ENCODE measurements at places on chromosomes 6 and 20. TPM values are rescaled to one million over a fixed set of nuclear protein-coding genes. Genes with fewer than 3 reads are reported as not detected.

The SLC35F1 gene
- 0.09 TPM for total RNA-seq

The HDAC2 gene
- total RNA-seq = 91.7 TPM

DNA sequence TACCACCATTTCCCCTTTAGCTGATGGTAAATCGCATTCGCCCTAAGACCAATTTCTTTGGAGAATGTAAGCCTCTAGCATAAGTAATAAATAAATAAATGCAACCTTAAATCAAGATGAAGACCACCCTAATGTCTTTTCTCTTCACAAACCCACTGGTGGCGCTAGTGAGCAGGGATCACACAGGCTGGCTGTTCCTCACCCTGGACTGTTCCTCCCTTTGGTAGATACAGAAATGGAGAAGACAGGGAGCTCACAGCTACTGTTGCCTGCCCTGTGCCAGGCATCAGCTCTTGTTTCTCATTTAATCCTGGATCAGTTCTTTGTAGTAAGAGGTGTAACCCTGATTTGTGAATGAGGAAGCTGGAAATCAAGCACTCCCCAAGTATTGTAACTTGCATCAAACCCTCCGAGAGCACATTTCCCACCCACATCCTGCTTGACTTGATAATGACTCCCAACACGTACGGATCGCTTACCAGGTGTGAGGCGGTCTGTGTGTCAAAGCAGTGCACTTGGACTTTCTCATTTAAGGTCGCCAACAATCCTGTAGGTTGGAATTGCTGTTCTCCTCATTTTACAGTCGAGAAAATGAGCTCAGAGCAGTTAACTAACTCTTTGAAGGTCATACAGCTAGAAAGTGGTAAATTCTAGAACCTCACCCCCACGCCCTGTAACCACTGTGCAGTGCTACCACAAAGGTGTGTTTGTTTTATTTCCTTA is 236.1 kb downstream of the TSHZ2 start:
- DNase-seq = peak; percentile 58
- no peak overlapping the region for H3K27ac ChIP-seq
- peaks cover 11% of the 10 kb centered on the region for H3K4me1 ChIP-seq
- H3K4me3 ChIP-seq = no peak overlapping the region

DNA sequence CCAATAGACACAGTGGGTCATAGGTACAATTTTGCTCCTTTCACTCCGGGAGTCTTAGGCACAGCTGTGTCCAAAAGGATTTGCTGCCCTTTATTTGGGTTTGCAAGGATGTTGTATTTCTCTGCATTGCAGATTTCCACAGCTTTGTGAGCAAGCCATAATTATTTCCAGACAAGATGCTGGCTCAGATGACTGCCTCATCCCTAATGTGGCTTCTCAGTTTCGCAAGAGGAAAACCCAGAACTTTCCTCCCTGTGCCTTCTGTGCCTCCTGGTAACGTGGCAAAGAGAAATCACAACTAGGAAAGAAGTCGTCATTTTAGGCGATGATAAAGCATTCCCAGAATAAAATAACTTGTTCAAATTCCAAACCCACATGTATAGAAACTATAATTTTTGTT is 33.7 kb downstream of the FAM50B start:
- no peaks in the 10 kb centered on the region for H3K4me1 ChIP-seq
- no peak overlapping the region for H3K4me3 ChIP-seq
- H3K27ac ChIP-seq = no peak overlapping the region
- DNase-seq = no peak
- no peaks in the 10 kb centered on the region for H3K36me3 ChIP-seq

The TSPO2 gene
- not detected for total RNA-seq

GRCh38 chr6:56055081-56055704 is 179.8 kb upstream of the BMP5 start:
- H3K27me3 ChIP-seq = no peaks in the 10 kb centered on the region
- no peaks in the 10 kb centered on the region for H3K36me3 ChIP-seq
- no peak overlapping the region for H3K4me3 ChIP-seq
- no peak overlapping the region for H3K27ac ChIP-seq
- DNase-seq = no peak
- H3K4me1 ChIP-seq = no peaks in the 10 kb centered on the region

The CCDC170 gene
- not detected for total RNA-seq

DNA sequence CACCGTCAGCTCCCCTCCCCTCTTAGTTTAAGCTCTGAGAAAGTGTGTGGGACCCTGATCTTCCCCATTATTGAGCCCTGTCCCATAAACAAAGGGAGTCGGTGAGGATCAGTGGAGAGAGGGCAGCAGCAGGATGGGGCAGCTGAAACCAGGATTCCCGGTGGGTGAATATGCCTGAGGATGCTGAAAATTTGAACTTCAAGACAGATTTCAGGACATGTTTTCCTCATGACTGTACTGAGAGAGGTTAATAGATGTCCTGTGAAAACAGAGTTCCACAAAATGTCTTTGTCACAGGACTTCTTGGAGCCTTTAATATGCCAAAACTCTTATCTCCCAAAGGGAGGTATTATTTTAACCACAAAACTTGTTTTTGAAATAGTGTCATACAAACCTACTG is 53.5 kb upstream of the SLC22A16 start:
- no peak overlapping the region for H3K27ac ChIP-seq
- no peak overlapping the region for H3K4me3 ChIP-seq
- H3K27me3 ChIP-seq = peaks cover 5% of the 10 kb centered on the region
- no peaks in the 10 kb centered on the region for H3K36me3 ChIP-seq

- peaks cover 73% of the 10 kb centered on the region for H3K4me1 ChIP-seq
- DNase-seq = no peak
- no peaks in the 10 kb centered on the region for H3K27me3 ChIP-seq
- no peak overlapping the region for H3K4me3 ChIP-seq
- H3K36me3 ChIP-seq = peaks cover 17% of the 10 kb centered on the region
These were observed 1.4 kb upstream of the MICAL1 start for GRCh38 chr6:109456710-109457561.

DNA sequence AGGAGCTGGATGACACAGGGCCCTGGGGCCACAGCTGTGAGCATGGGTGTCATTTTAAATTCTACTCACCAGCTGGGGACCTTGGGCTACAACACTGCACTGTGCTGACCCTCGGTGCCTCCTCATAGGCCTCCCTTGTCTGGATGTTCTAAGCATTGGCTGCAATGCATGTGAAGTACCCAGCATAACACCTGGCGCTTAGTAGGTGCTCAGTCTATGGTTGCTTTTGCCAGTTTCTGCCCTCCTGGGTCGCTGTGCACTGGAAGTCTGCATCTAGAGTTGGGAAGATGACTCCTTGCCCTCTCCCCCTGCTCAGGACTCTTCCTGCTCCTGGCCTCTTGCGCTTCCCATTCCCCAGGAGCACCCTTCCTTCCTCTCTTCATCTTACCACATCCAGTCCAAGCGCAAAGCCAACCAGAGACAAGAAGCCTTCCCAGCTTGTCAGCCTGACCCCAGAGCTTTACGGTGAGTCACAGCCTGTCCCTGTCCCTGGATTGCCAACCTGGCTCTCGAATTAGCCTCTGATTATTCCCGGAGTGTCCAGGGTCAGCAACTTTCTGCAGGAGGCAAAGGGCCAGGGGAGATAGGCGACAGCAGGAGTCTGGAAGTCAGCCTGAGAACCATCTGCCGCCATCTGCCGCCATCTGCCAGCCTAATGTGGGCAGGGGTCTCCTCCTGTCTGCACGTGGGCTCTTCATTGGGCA is 8.8 kb downstream of the SLC13A3 start:
- no peaks in the 10 kb centered on the region for H3K36me3 ChIP-seq
- H3K4me1 ChIP-seq = no peaks in the 10 kb centered on the region
- H3K27ac ChIP-seq = no peak overlapping the region
- peaks cover 4% of the 10 kb centered on the region for H3K27me3 ChIP-seq

DNA sequence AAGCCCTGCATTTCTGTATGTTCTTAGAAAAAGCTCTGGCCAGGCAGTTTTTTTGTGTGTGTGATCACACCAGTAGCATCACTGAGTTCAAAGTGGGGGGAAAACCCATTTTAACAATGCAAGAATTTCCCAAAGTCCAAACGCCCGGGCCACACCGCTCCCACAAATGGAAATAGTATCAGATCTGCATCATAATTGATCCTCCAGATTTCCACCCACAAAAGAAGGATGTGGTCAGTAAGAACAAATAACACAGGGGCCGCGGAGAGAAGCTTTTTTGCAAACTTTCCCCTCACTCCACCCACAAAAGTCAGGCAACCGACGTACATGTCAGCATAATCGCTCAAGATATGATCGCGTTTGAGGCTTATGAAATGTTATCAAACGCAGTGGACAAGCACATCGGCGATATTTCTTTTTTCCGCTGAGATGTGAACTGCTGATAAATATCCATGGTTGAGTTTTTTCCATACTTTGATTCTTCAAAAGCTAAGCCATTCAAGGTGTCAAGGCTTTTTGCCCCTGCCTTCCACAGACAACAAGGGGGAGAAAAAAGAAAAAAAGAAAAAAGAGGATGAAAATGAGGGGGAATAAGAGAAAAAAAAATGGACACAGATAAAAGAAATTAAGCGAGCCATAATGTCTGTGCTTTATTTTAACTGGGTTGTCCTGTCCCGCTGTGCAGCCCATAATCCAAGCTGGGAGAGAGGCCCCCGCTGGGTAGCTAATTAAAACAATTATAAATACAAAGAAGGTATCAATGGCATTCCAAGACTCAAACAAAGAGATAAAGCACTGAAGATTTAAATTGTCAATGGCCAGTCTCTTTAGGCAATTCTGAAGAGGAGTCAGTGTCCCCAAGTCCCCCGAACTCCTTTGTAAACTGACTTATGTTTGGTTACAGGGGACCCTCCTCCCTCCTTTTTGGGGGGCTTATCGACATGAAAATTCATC is 143.5 kb downstream of the ZFP64 start:
- H3K4me3 ChIP-seq = no peak overlapping the region
- H3K36me3 ChIP-seq = no peaks in the 10 kb centered on the region
- H3K4me1 ChIP-seq = peaks cover 27% of the 10 kb centered on the region
- H3K27ac ChIP-seq = peak overlapping the region; percentile 82

The EYS gene
- not detected for total RNA-seq

DNA sequence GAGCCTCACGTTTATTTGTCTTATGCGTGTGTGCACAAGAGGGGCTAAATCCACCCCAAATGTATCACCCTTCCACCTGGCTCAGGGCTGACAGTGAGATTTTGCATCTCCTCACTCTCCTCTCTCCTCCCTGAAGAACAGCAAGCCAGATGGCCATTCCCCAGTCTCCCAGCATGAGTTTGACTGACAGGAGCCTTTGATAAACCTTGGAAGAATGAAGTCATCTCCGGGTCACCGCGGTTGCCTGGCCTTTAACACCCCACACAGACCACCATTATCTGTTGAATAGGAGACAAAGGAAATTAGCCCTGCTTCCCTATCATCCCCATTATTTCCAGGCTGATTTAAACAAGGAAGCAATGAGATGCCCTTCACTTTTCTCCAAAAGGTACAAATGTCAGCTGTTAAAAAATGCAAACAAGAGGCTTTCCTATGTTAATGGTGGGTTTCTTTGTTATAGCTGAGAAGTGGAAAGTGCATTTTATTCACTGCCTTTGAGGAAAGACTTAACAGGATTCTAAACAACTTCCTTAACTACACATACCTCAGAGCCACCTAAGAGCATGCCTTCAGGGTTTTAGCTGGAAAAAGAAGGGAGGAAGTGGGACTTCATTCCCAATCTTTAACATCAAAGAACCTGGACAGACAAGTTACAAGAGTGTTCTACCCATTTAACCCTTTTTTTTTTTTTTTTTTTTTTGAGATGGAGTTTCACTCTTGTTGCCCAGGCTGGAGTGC is 524.8 kb upstream of the ID4 start:
- no peak overlapping the region for H3K4me3 ChIP-seq
- no peaks in the 10 kb centered on the region for H3K27me3 ChIP-seq
- H3K27ac ChIP-seq = no peak overlapping the region
- no peaks in the 10 kb centered on the region for H3K36me3 ChIP-seq

- H3K4me3 ChIP-seq = no peak overlapping the region
- H3K4me1 ChIP-seq = no peaks in the 10 kb centered on the region
- no peak overlapping the region for H3K27ac ChIP-seq
- H3K27me3 ChIP-seq = no peaks in the 10 kb centered on the region
These were observed 24.4 kb downstream of the ZNF133 start for GRCh38 chr20:18312723-18313122.

GRCh38 chr6:128007658-128008057 is 106.8 kb upstream of the THEMIS start:
- H3K27me3 ChIP-seq = no peaks in the 10 kb centered on the region
- peaks cover 22% of the 10 kb centered on the region for H3K4me1 ChIP-seq
- no peak overlapping the region for H3K4me3 ChIP-seq
- H3K27ac ChIP-seq = no peak overlapping the region
- DNase-seq = no peak
- H3K36me3 ChIP-seq = no peaks in the 10 kb centered on the region

DNA sequence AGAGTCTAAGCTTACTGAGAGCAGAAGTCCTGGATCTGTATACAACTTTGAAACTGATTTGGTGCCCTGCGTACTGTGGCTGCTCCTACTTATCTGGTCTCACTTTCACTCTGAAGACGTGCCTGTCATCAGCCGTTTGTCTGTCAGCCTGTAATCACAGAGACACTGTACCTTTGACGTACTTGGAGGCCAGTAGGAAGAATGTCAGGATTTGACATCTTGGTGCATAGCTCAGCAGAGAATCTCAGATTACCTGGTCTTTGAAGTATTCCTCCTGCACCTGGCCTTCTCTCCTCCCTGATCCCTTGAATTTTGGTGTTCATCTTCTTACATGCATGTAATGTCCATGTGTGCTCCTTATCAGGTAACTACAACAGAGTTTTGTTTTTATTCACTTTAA is 37.7 kb downstream of the DSE start:
- no peak overlapping the region for H3K4me3 ChIP-seq
- H3K27me3 ChIP-seq = no peaks in the 10 kb centered on the region
- peaks cover 4% of the 10 kb centered on the region for H3K4me1 ChIP-seq
- H3K27ac ChIP-seq = no peak overlapping the region
- DNase-seq = no peak

GRCh38 chr20:62511915-62512610 is 36.3 kb upstream of the GATA5 start:
- no peak overlapping the region for H3K4me3 ChIP-seq
- no peaks in the 10 kb centered on the region for H3K4me1 ChIP-seq
- no peak overlapping the region for H3K27ac ChIP-seq
- DNase-seq = no peak
- H3K27me3 ChIP-seq = peaks cover 7% of the 10 kb centered on the region

The SEMG1 gene
- not detected for total RNA-seq

The TMEM217 gene
- total RNA-seq = 5.7 TPM

DNA sequence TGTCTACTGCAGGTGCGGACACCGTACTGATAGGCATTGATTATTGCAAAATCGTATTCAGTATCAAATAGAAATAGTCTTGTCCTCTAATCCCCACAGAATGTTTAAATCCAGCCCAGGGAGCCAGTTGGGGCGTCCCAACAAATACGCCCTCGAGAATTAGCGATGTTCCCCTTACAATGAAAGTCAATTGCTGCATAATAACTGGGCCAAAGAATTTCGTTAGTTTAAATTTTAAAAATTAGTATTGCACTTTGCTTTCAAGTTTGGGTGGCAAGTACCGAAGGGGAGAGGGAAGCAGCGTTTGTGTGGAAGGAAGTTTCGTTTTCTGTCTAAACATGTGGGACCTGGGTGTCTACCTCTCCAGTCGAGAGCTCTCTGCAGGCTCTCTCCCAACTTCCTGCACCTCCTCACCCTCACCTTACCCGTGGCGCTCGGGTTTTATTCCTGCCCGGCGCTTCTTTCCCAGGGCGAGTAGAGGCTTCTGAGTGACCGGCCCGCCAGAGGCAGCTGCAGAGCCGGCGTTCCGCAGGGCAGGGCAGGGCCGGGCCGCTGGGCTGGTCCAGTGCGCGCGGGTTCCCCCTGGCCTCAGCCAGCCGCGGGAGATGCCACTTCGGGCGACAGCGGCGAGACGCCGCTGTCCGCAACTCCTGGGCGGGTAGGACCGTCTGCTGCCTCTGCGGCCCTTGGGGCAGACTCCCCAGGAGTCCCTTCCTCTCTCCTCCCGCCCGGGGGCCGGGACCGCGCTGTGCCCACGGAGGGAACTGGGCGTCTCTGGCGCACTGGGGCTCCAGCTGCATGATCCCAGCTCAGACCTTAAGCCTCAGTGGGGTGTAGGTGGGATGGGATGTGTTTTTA is 862 bp upstream of the TFAP2C start:
- no peak overlapping the region for H3K27ac ChIP-seq
- DNase-seq = peak; percentile 3
- peaks cover 69% of the 10 kb centered on the region for H3K27me3 ChIP-seq
- H3K4me1 ChIP-seq = peaks cover 12% of the 10 kb centered on the region
- peak overlapping the region; percentile 28 for H3K4me3 ChIP-seq
